ENCODE measurements at places on chromosomes 5 and 9. TPM values are rescaled to one million over a fixed set of nuclear protein-coding genes. Genes with fewer than 3 reads are reported as not detected.

Gene CD72
- polyA plus RNA-seq: 1.1 TPM

GRCh38 chr5:96961053-96961452 lies 25.2 kb downstream of the LNPEP start:
- no peak for DNase-seq

- DNase-seq: no peak
Measured at GRCh38 chr5:103177543-103177942, 57.4 kb downstream of the PPIP5K2 start.

DNA sequence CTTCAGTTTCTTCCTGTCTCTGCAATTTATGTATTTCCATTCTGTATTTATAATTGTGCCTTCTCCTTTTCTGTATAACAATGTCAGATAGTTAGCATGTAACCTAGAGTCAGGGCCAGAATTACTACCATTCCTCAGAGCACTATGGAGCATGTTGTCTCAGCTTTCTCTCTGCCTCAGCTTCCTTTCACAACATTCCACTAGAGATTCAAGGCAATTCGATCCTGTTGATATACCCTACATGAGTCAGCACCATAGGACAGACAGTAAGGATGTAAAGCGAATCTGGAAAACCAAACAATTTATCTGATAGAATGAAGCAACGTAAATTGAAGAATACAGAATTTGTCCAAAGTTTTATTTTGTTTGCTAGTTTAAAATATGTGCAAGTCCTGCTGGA lies 728.3 kb upstream of the SEMA6A start:
- no peak for DNase-seq

GRCh38 chr5:108639366-108639765 lies 108.3 kb upstream of the FER start:
- DNase-seq: no peak

Gene STARD4
- polyA plus RNA-seq: 14.6 TPM

Gene TRIM36
- polyA plus RNA-seq: 0.15 TPM

DNA sequence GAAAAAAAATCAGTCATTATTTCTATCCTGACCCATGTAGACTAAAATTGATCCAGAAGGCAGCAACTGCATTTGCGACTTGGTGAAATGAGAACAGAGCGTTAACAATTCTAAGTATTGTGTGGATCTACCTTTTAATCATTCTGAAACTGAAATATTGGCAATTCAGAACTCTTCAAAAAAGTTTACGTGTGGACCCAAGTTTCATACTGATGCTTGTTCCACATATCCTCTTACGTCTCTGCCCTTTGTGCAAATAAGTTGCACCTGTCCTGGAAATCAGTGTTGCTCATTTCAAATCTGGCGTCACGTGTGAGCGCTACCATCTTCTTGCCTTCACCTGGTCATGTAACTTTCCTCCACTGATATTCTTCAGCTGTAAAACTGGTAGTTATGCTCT lies 74.7 kb downstream of the NTRK2 start:
- no peak for DNase-seq

DNA sequence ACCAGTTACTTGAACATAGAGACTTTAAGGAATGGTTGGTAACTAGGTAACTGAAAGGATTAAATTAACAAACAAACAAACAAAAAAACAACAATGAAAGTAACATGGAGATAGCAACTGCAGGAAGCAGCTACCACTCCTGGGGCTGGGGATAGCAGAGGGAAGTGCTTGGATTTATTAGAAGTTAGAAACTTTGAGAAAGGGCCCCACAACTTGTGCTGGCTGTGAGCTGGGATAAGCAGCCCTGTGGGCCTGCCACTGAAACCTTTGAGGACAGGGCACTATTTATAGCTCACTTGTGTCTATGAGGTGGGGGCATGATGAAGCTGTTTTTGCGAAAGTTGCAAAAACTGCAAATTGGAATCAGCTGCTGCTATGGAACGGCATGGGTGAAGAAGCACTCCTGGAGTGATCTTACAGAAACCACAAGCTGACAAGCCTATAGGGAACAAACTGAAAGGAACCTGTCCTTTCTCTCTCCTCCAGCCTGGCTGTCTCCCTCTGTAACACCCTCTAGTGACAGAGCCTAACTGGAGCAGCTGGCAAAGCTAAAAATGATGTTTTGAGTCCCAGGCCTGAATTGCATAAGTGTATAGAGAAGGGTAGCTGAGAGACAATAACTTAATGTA lies 91.4 kb upstream of the RANBP6 start:
- no peak for DNase-seq

- no peak for DNase-seq
Measured at GRCh38 chr9:121303456-121304451, 35.8 kb downstream of the GSN start.

- peak; percentile 81 for DNase-seq
Measured at GRCh38 chr9:115022760-115023434, 92.5 kb upstream of the TNFSF8 start.

Gene TXNDC8
- polyA plus RNA-seq: not detected

DNA sequence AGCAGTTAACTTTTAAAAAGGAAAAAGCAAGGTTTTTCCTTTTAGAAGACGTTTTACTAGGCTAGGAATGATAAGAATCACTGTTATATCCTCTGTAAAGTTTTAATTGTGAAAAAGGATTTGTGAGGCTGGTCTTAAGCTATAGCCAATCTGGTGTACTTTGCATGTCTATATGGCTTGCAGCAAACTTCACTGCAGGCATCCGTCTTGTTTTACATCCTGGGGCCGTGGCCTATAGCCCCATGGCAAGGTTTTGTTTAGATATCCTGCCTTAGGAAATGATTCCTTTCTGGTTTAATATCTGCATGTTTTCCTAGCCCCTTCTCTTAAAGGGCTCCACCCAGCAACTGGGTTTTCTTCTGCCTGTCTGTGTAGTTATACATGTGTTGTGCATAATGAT lies 272.8 kb downstream of the ICE1 start:
- DNase-seq: no peak

Gene PCDHB5
- 0.22 TPM for polyA plus RNA-seq

DNA sequence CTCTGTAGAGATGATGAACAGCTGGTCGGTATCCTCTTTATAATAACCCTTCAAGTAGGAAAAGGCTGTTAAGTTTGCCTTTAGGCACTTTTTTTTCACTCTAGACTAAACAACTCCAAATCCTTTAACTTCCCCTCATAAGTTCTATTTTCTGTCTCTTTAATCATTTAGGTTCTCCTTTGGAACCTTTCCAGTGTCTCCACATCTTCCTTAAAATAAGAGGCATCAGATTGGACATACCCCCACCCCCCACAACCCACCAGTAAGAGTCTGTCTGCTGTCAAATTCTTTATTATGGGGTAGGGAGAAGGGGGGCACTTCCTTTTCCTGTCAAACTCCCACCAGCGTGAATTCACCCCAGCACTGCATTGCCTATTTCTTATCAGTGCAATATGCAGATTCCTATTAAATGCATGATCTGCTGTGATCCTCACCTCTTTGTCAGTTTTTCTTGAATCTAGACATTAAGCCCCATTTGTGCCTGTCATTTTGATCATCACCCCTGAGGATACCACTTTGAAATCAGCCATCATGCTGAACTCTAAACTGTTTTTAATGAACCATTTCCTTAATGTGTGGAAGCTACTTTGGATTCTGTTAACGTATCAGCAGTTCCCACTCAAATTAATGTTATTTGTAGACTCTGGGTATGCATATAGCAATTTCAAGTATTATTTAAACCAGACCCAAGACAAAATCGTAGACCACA lies 212.2 kb downstream of the PDZD2 start:
- no peak for DNase-seq

DNA sequence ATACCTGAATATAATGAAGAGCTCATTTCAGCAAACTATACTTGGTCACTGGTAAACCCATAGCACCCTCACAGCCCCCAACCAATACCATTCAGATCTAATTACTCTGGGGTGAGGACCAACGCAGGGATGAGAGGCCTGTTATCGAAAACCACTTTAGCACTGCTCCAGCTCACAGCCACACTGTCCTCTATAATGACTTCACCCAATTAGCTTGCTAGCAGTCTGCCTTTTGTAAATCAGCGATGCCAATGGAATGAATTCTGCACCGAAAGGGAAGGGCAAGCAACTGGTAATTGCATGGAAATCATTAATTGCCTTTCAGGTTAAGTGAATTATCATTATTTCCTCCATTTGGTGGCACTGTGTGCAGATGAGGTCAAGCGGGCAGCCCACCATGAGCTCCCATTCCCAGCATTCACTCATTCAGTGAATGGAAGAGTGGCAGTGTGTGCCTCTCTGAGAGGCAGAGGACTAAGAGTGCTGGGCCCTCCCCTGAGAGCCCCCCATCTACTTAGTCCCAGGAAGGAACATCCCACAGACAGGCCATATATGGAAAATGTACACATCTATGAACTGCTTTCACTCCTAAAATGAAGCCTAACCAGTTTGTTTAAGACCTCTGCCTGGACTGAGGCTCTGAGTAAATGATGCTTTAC lies 262.1 kb downstream of the SPOCK1 start:
- DNase-seq: no peak

DNA sequence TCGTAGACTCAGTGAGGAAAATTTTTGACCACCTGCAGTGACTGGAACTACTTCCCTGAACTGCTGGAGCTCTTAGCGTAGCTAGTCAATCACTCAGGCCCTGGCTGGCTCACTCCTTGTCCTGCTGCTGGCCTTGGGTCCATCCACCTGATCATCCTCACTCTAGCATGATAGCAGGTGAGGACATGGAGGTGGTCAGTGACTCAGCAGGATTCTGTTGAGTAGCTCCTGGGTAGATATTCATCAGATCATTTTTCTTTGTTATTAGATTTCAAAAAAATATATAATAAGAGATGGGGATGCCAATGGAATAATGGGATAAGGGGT lies 25.0 kb upstream of the SEMA4D start:
- DNase-seq: no peak

Gene ECSCR
- 0.38 TPM for polyA plus RNA-seq

DNA sequence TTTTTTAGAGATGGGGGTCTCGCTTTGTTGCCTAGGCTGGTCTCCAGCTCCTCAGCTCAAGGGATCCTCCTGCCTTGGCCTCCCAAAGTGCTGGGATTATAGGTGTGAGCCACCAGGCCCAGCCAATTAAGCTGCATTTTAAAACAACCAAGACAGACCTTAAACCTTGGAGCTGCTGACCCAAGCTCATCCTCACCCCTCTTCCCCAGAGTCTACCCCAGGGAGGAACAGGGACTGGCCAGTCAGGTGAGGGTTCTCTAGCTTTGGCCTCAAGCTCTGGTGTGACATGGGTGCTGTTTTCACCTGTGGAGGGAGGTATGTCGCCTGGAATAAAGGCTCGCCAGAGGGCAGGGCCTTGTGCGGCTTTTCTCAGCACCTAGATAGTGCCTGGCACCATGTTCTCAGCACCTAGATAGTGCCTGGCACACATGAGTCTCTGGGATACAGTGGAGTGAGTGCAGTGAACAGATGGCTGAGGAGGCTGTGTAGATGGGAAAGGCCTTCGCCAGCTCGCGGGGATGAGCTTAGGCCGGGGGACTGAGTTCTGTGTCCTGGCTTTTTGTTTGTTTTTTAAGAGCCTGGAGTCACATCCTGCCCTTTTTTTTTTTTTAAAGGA lies 7.4 kb downstream of the CDK9 start:
- no peak for DNase-seq

GRCh38 chr5:100270023-100270771 lies 265.0 kb upstream of the FAM174A start:
- no peak for DNase-seq

DNA sequence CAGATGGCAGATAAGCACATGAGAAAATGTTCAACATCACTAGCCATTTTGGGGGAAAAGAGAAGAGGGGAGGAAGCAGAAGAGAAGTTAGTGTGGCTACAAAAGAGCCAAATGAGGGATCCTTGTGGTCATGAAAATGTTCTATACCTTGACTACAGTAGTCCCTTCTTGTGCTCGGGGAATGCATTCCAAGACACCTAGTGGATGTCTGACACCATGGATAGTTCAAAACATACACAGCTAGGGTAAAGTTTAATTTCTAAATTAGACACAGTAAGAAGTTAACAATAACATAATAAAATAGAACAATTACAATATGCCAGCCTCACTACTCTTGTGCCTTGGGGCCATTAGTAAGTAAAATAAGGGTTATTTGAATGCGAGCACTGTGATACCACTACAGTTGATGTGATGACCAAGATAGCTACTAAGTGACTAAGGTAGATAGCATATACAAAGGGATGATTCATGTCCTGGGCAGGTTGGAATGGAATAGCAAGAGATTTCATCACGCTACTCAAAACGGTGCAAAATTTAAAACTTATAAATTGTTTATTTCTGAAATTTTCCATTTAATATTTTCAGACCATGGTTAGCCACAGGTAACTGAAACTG lies 344.1 kb downstream of the NR2F1-AS1 start:
- peak; percentile 21 for DNase-seq
